Activated T-helper 1 cell treated with anti-CD3 and anti-CD28 coated beads, Interleukin-12 subunit alpha, Interleukin-12 subunit beta, Interleukin-2, Interleukin-4 antibody, amounts not matched to agents 30 ng/mL and 10 ng/mL and 1 ng/mL, durations not matched to agents 14 hours and 24 hours and 36 hours (primary cell): ENCODE measurements at places on chromosomes 2 and 18.
A peak's percentile ranks its signal among the peaks of the same experiment; 100 is the strongest.

GRCh38 chr18:69455125-69455524 is 54.4 kb downstream of the DOK6 start:
- no peak for DNase-seq

DNA sequence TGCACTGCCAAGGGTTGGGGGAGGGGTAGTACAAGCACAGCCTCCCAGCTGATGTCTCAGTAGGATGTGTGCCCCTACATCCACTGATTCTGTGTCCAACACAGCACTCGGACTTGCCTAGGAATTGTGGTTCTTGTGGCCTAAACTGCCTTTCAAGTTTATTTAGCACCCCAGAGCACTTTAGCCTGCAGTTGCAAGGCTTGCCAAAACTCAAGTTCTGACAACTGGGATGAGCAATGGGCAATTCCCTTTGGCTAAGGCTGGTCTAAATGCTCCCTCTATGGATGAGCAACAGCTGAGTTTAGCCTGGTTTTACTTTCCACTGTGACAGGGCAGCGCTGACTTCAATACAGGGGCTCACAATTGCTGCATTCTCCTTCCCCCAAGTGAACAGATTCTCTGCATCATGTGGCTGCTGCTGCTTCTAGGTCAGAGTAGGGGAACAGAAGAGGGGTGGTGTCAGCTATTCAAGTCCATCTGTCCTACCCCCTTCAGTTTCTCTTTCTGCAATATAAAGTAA is 471.5 kb downstream of the PIK3C3 start:
- no peak for DNase-seq

DNA sequence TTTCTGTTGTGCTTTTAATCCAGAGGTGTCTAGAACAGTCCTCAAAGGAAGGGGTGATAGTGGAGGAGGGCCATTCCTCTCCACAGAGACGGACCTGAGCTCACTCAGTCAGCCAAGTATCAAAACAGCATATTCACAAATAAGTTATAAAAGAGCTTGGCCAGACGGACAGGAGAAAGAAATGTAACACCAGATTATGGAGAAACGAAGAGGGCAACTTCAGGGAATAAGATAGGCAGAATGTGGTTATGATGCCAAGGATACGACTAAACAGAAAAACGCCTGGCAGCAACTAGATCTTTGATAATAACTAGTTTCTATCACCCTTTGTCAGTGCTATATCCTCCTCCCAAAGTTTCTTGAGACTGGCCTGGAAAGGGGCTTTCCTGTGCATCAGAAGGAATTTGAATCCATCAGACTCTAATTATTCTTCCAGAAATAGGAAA is 42.5 kb downstream of the MAP4K3 start:
- no peak for DNase-seq

DNA sequence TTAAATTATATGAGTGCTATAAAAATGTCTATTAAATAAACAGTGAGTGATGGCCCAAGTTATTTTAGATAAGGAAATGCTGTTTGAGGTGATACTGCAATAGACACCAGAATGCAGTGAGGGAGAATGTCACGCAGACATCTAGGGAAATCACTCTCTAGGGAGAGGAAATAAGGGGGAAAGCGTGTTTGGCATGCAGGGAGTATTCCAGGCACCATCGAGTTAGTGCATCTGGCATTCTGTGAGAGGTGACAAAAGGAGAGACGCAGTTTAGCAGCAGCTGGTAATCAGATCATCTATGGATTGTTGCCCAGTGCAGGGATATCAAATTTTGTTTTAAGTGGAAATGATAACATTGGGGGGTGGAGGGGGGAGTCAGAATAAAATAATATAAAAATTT is 175.4 kb upstream of the NETO1 start:
- no peak for DNase-seq

DNA sequence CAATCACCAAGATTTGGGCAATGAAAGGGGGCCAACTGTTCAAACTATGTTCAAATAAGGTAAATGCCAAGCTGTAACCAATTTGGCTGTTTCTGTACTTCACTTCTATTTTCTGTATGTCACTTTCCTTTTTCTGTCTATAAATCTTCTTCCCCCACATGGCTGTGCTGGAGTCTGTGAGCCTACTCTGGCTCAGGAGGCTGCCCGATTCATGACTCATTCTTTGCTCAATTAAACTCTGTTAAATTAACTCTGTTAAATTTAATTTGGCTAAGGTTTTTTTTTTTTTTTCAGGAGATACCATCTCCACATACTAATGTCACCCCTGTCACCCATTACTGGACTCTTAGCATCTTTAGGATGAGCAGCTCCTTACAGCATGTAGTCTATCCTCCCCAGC is 178.8 kb upstream of the TWIST2 start:
- DNase-seq: no peak

DNA sequence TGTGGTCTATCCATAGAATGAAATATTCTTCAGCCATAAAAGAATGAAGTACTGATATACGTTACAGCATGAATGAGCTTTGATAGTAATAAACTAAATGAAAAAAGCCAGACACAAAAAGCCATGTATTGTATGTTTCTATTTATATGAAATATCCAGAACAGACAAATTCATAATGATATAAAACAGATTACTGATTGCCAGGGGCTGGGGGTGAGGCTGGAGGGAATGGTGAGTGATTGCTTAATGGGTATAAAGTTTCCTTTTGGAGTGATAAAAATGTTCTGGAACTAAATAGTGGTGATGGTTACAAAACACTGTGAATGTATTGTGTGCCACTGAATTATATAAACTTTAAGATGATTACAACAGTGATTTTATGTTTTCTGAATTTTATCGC is 200.5 kb downstream of the MC4R start:
- DNase-seq: no peak

- no peak for DNase-seq
Measured at GRCh38 chr2:100647709-100648108, 84.9 kb downstream of the PDCL3 start.

DNA sequence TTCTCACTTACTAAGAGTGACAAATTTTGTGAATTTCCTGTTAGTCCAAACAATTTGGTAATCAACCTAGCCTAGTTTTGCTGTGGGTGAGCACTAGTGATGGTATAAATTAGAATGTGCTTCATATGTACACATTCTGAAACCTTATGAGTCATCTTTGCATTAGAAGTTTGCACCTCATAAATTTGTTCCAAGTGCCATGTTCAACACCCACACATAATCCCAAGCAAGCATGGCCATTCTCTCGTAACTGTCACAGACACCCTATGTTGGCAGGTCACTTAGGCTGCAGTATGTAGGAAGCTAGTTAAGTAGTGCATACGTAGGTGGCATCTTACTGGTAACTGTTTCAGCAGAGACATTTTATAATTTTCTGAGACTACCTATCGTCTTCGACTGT is 46.9 kb downstream of the NAB1 start:
- no peak for DNase-seq

DNA sequence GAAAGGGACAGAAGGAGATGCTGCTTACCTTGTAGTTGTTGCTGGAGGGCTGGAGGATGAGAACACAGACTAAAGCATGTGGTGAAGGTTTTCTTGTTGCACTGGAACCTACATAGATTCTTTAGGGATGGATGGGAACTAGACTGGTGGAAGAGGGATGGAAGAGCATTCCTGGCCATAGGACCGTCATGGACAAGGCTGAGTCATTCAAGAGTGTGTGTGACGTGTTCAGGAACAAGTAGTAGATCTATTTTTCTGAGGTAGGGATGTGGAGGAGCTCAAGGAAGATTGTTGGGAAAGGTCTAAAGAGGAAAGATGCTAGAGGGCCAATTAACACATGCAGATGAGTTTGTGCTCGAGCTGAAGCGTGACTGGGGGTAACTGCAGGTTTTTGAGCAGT is 6.6 kb downstream of the STAT4 start:
- no peak for DNase-seq

DNA sequence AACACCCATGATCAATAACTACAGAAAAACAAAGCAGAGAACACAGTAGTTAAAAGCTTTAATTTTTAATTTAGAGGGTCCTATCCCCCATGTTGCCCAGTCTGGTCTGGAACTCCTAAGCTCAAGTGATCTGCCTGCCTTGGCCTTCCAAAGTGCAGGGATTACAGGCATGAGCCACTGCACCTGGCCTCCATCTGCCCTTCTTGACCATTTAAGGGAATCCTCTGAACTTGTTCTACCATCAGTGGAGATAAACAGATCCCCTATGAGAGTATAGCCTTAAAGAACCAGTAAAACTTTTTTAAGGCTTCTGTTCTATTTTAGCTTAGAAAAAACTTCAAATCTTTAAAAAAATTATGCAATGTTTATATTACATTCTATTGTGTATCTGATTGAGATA is 13.5 kb upstream of the ATP5MC3 start:
- DNase-seq: no peak

GRCh38 chr2:199659207-199659606 is 191.8 kb downstream of the FTCDNL1 start:
- DNase-seq: no peak

- no peak for DNase-seq
Measured at GRCh38 chr2:140307532-140307931, 1527.3 kb upstream of the NXPH2 start.

DNA sequence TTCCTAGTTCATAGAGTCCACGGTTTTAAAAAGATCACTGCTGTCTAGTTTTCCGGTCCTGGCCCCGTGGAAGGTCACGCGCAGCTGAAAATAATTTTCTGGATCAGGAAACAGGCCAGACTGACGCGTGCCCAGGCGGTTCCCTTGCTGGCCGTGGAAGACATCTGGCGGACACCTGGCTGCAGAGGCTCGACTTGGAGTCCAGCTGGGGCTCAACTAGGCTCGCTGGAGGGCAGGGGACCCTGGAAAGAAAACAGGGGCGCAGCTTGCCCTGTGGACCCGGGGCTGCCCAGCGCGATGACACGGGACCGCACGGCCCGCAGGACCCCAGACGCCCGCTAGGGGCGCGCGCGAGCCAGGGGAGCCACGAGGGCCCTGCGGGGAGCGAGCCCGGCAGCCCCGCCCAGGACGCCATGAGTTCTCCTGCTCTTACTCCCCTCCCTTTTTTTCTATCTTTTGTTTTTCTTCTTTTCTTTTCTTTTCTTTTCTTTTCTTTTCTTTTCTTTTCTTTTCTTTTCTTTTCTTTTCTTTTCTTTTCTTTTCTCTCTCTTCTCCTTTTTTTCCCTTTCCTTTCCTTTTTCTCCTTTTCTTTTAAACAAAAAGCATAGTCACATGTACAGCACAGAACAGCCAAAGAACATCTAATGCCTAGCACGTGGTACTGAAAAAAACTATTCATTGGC is 43.2 kb upstream of the UBE2F start:
- peak; percentile 74 for DNase-seq

DNA sequence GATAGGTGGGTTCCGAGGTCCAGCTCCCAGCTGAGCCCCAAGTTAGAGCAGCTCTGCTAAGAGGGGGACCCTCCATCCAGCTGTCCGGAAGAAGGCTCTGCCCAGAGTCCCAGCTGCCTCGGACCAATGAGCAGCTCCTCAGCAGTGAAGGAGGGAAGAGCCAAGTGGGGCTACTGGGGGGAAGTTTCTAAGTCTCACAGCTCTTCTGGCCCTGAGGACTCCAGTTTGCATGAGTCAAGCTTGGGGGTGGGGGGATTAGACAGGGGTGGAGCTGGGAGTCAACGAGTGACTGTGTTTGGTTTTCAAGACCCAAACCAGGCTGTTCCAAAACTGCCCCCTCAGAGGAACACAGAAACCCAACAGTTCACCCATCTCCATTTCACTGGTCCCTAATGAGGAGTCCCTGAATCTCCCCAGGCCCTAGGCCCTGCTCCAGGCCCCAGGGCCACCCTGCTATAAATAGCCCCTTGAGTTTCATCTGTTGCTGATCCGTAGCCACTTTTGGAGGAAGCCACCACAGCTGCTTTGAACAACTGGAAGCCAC is 100.9 kb downstream of the TNS1 start:
- no peak for DNase-seq

GRCh38 chr2:188475945-188476344 is 184.3 kb downstream of the GULP1 start:
- no peak for DNase-seq

GRCh38 chr2:64461271-64462058 is 7.5 kb downstream of the LGALSL start:
- no peak for DNase-seq

- no peak for DNase-seq
Measured at GRCh38 chr2:50840341-50841124, 191.4 kb downstream of the NRXN1 start.

GRCh38 chr2:185428000-185428399 is 310.6 kb upstream of the FSIP2 start:
- DNase-seq: no peak

- no peak for DNase-seq
Measured at GRCh38 chr18:48885266-48885923, 65.4 kb downstream of the SMAD7 start.

DNA sequence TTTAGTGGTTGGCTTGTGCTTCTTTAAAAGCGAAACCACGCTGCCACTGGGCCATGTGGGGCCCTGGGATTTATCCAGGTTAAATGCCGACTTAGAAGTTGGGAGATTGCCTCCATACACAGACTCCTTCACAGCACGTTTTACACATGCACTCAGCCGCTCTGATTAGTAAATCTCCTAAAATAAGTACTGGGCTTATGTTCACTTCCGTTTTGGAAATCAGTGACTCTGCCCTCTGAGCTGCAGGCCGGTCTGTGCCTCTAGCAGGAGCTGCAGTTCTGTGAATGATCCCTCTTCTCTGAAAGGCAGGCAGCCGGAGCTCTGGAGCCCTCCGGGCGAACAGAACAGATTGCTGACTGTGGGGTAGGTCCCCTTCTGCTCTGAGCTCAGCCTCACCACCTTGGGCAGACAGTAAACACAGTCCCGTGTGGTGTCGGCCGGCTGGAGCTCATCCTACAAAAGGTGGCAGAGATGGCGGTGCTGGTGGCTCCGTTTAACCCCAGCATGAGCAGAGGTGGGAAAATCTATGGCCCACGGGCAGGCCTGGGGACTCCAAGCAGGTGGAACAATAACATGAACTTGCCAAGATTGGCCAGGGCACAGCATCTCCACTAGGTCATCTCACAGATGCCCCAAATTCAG is 9.8 kb upstream of the RAB17 start:
- no peak for DNase-seq

DNA sequence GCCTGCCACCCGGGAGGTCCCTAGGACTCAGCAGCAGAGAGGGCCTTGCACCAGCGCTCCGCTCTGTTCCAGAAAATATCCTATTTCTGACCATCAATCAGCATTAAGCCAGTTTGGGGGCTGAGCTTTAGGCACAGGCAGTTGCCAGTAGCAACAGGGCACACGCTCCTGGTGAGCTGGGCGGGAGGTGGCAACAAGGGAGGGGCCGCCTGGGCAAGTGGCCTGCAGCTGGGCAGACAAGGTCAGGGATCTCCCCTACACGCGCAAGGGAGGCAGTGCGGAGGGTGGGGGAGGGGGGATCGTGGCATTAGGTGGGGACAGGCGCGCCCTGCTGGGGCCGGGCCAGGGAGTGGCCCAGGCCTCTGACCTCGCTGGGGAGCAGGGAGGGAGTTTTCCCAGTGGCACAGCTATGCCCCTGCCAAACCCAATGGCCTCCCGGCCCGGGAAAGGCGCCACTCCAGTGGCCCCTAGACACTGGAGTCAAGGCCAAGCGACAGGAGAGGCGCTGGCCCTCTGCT is 302.8 kb downstream of the NCKAP5 start:
- no peak for DNase-seq

GRCh38 chr2:217717646-217718045 is 285.1 kb downstream of the TNS1 start:
- DNase-seq: no peak

- DNase-seq: no peak
Measured at GRCh38 chr2:207765547-207765946, 4.2 kb downstream of the FZD5 start.
